ENCODE measurements at places on chromosomes 16 and 17.
A peak's percentile ranks its signal among the peaks of the same experiment; 100 is the strongest.

GRCh38 chr16:67807148-67807682 lies 526 bp downstream of the TSNAXIP1 start:
- DNase-seq: no peak

DNA sequence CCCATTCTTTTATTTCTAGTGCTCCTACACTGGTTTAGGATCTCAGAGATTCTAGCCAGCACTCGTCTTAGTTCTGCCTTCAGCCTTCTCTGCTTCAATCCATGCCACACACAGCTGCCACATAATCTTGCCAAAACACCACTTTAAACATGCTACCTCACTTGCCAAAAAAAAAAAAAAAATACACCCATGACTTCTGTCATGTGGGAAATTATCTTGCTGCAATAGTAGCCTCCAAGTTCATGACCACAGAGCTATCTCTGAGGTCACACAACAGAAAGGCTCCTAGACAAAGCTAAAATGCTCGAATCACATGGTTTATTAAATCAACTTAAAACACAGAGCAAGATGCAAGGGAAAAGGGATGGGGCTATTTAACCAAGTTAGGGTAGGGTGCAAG lies 18.1 kb downstream of the FZD2 start:
- DNase-seq: no peak

GRCh38 chr16:20310421-20311395 lies 16.6 kb downstream of the GP2 start:
- DNase-seq: no peak

GRCh38 chr16:80046848-80047247 lies 446.3 kb upstream of the MAF start:
- no peak for DNase-seq

- no peak for DNase-seq
Measured at GRCh38 chr17:64406321-64407200, 15.9 kb upstream of the PECAM1 start.

GRCh38 chr16:72983241-72983640 lies 64.7 kb downstream of the ZFHX3 start:
- no peak for DNase-seq

- no peak for DNase-seq
Measured at GRCh38 chr17:13337151-13337550, 264.6 kb downstream of the HS3ST3A1 start.

DNA sequence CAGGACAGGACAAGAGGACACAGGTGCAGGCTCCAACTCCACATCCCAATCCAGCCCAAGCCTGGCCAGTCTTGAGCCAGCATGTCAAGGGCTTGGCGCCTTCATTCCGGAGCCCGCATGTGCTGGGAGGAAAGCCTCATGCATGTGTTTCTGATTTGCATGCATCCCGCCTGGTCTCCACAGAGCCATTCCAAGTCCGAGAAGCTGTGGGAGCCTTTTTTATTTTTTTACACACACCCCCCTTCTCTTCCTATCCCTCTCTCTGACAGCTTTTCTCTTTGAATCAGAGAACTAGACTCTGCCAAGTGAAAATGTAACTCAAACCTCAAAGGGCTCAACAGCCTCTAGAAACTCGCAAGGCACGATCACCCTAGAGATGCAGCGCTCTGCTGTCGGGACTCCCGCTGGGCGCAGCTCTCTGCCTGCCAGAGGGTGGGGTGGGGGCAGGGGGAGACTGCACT lies 45.1 kb downstream of the NOG start:
- no peak for DNase-seq

GRCh38 chr16:22190081-22190775 lies 15.8 kb upstream of the EEF2K start:
- DNase-seq: peak; percentile 90

GRCh38 chr16:86403541-86404163 lies 106.7 kb upstream of the FOXF1 start:
- no peak for DNase-seq

DNA sequence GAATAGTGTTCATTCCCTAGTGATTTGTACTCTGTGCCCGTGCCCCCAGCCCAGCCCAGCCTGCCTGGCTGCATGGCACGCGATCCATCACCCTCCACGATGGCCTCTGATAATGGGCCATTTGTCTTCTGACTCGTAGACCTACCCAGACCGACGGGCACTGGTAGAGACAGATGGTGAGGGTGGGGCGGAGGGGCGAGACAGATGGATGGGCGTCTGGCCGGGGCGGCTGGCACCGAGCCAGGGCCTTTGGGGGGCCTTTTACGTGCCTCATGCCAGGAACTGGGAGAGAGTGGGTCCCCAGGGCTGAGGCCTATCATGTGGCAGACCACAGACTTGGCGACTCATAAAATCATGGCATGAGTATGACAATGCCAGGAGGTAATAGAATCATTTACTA lies 25.4 kb downstream of the CRHR1 start:
- DNase-seq: no peak

DNA sequence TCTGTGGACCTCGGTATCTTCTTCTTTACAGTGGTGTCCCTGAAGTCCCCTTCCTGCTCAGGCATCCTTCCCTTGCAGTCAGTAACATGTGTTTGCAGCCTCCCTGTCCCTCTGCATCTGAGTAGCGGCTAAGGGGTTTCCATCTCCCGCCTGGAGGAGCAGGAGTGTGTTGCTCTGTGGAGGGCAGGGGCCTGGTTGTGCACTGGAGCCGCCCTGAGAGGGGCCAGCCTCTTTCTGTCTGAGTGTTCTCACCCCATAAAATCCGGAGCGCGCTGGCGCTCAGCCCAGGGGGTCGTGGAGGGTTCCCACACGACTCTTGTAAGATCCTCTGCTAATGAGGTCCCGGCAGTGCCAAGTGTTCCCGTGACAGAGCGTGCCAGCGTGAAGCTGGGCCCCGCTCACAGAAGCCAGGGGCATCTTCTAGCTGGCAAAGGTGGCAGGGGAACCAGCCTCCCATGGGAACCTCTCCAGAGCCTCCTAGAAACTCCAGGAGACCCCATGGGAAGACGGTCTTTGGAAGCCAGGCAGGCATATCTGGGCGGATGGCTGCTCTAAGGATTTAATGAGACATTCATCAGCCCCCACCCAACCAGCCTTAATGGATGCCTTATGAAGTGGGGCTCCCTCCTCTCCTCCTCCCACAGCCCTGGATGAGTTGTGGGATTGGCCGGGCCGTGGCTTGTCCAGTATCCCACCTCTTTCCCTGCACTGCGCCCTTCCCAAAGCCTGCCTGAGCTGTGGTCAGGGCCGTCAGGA lies 91.4 kb upstream of the GSE1 start:
- no peak for DNase-seq

DNA sequence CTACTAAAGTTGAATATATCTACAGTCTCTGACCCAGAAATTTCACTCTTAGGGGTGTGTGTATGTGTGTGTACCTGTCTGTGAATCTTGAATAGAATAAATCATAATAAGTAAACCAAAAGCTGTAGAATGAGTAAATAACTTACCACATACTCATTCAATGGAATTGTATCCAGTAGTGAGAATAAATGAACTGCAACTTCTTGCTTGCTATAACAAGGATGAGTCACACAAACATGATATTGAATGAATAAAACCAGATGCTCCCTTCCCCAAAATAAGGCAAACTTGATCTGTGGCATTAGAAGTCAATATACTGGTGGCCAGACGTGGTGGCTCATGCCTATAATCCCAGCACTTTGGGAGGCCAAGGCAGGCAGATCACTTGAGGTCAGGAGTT lies 259.8 kb upstream of the MON1B start:
- no peak for DNase-seq

DNA sequence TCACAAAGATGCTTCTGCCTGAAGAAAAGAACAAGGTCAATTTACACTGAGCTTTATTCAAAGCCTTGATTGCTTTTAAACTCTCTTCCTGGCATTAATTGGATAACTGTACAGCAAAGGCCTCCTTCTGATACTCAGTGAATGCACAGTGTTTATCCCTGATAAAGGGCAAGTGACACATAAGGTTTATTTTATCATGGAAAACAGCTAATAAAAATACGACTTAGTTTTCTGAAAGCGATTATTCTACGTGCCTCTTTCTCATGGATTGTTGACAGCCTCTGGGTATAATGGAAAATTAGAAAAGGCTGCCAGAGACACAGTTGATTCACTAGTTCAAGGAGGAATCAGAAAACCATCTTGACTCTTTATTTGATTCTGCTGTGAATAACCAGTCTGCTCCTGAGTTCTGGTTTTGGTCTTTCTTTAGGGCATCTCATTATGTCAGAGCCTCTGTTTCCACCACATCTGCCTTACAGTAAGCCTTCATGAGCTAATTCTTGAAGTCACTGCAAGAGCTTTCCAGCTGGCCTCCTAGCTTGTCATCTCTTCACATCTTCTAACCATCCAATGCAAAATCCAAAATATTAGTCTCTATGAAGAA lies 212.9 kb downstream of the CNTNAP4 start:
- no peak for DNase-seq

DNA sequence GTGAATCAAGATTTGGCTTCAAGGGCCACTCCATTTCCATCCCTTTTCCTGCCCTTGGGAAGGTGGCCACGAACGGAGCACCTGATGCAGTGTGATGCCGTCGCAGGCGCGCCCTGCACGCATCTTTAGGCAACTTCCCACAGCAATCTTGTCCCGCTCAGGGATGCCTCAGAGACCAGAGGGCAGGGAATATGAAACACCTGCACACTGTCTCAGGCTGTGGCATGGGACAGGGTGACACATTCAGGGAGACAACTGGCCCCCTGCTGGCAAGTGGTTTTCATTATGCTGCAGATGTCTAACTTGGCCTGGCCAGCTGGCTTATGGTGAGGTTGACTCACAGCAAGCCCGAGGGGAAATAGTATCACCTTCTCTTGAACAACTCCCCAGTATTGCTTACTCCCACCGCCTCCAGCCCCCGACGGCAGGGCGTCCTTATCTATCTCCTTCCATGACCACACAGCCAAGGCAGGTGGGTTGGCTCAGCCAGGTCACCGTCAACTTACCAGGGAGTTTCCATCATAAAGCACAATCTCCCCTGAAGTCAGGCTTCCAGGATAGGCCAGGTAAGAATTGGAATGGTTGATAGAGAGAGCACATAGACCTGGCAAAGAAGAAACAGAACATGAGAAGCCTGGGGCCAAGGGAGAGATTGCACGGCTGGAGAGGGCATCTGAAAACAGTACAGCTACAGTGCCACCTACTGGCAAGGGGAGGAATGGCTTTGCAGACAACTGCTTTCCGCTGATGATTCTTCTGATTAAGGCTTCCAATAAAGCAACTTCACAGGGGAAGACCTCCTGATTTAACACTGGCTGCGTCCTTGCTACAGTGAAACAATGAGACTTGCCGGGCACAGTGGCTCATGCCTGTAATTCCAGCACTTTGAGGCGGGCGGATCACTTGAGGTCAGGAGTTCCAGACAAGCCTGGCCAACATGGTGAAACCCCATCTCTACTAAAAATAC lies 21.1 kb downstream of the WIPI1 start:
- peak; percentile 70 for DNase-seq

DNA sequence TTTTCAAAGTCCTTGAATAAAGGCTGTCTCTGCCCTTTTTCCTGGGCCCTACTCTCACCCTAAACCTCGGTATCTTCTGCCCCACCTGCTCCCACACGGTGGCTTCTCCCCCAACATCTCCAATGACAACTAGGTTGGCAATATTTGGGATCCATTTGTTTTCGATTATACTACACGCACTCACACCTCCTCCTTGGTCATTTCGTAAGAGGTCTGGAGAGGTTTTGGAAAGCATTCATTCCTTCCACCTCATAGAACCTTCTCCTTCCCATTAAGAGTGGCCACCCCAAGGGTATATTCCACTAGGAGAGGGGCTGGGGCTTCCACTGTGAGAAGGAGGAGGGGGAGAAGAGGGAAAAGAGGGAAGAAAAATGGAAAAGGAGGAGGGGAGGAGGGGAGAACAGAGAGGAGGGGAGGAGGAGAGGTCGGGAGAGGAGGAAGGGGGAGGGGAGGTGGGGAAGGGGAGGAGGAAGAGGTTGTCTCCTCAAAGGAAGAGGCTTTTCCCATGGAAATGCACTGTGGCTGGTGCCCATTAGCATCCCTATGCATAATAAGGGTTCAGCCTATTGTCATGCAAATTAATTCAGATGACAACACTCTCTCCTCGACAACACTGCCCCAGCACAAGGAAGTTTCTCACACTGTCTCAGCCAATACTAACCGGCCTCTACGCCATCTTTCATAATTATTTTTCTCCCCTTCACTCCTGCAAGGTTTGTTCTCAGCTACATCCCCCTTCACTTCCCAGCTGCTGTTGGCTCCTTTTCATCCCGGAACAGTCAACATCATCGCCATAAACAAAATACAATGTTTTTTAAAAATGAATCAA lies 30.0 kb downstream of the SOX9 start:
- no peak for DNase-seq

DNA sequence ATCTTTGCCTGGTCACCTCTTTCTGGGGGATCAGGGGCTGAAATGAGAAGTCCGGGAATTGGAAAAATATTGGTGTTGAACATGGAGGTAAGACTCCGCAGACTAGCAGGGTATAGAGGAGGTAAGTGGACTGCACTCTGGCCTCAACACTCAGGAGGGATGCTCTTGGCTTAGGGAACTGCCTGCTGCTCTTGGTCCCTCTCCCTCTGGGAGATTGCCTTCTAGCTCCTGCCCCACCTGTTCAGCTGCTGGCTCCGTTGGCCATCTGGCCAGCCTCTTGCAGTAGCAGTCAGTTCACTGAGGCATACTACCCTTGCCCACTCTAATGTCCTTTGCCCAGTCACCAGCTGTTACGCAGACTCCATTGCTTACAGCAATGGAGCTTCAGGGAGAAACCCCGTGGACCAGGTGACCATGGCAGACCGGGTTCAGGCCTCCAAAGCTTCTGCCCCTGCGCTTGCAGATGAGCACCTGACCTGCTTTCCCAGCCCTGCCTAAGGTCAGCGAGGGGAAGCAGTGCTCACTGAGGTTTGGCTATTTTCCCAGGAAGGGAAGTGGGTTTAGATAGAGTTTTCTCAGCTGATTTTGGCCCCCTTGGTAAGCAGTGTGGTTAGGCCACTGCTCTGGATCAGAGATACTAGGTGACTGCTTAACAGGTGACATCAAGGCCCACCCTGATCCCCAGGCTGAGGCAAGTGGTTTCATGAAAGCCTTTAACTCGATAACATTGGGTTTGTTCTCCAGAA lies 11.9 kb downstream of the CDK5RAP3 start:
- DNase-seq: no peak

GRCh38 chr16:58219432-58219831 lies 21.5 kb upstream of the CSNK2A2 start:
- DNase-seq: no peak

DNA sequence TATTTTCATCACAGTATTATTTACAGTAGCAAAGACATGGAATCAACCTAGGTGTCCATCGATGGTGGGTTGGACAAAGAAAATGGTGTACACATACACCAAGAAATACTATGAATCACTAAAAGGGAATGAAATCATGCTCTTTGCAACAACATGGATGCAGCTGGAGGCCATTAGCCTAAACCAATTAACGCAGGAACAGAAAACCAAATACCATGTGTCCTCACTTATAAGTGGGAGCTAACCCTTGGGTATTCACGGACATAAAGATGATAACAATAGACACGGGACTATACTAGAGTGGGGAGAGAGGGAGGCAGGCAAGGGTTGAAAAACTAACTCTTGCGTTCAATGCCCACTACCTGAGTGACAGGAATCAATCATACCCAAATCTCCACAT lies 41.0 kb downstream of the MRPS23 start:
- DNase-seq: no peak

- no peak for DNase-seq
Measured at GRCh38 chr17:32931686-32932085, 3.7 kb downstream of the TMEM98 start.

GRCh38 chr17:633641-634101 lies 81.0 kb downstream of the VPS53 start:
- no peak for DNase-seq

All from stimulated activated CD8-positive, alpha-beta memory T cell treated with anti-CD3 and anti-CD28 coated beads, Interleukin-12 subunit alpha, Interleukin-12 subunit beta, amount 100 ng/mL, for 1 hour (primary cell).